ENCODE measurements at places on chromosomes 16 and 17. TPM values are rescaled to one million over a fixed set of nuclear protein-coding genes. Genes with fewer than 3 reads are reported as not detected.
A peak's percentile ranks its signal among the peaks of the same experiment; 100 is the strongest.

Gene WDR45B
- 98.7 TPM for polyA plus RNA-seq

Gene ITGAD
- polyA plus RNA-seq: 0.46 TPM

GRCh38 chr16:75074920-75075687, 41.5 kb downstream of the LDHD start:
- no peak for DNase-seq

DNA sequence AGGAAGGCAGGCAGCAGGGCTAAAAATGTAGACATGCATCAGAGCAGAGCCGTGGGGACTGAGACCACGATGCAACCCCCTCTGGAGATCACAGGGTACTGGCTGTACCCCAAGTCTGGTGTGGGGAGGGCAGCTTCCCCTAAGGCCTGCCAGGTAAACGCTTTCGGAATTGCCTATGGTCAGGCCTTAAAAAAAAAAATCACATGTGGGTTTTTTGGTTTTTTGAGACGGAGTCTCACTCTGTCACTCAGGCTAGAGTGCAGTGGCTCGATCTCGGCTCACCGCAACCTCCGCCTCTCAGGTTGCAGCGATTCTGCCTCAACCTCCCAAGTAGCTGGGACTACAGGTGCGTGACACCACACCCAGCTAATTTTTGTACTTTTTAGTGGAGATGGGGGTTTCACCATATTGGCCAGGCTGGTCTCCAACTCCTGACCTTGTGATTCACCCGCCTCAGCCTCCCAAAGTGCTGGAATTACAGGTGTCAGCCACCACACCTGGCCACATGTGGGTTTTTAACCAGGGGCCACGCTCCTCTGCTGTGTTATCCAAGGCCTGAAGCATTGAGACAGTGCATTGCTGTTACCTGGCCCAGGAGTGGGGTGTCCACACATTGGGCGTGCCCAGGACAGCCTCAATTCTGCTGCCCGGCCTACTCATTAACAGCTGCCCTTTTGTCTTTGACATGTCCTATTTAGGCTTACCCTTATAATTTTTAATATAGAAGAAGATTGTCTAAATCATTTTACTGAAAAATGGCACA, 50.4 kb downstream of the LITAF start:
- no peak for DNase-seq

DNA sequence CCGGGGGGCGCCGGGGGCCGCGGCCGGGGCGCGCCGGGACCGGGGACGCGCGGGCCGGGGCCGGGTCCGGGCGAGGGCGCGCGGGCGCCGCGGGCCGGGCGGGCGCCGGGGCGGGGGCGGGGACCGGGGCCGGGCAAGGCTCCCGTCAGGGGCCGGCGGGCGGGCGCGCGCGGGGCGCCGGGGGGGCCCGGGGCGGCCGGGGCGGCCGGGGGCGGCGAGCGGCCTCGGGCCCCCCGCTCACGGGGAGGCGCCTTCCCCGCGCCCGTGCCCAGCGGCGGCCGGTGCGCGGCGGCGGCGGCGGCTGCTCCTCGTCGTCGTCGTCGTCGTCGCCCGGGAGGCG, 563 bp downstream of the ZCCHC14 start:
- DNase-seq: no peak

GRCh38 chr16:89048090-89048725, 45.4 kb upstream of the ACSF3 start:
- no peak for DNase-seq

- no peak for DNase-seq
Measured at GRCh38 chr17:42529061-42529460, 7.0 kb upstream of the NAGLU start.

DNA sequence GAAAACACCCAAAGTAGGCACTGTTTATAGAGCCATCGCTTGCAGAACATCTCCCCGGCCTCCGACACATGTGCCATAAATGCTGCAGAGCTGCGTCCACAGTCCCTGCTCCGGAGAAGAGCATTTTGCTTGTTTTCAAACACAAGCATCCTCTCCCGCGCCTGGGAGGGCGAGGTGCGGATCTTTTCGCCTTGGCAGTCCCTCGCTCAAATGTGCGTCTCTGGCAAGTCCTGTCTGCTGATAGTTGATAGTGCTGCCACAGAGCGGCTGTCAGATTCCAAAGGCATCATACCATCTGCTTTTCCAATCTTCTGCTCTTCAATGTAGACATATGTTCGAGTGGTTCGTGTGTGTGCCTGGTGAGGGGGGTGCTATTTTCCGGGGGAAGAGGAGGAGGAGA, 603.7 kb downstream of the MAF start:
- DNase-seq: no peak

GRCh38 chr17:29505836-29506235, 61.0 kb downstream of the ABHD15 start:
- DNase-seq: no peak

GRCh38 chr16:26756633-26757032, 310.1 kb upstream of the C16orf82 start:
- no peak for DNase-seq

- no peak for DNase-seq
Measured at GRCh38 chr16:69860233-69861231, 90.6 kb upstream of the CLEC18A start.

DNA sequence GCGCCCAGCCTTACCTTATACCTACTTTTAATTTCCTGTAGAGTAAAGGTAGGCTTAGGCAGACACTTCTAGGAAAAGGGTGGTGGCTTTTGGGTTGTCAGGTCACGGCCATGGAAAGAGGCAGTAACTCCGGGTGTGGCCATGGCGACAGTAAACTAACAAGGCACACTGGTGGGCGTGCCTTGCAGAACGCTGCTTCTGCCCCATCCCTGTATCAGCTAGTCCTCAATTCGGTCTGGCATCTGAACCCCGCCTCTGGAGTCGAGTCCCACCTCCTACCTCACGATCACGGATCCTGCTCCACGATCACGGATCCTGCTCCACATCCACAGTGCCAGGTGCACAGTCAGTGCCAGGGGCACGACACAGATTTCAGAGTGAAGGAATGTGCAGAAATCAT, 5.6 kb downstream of the ADCY9 start:
- DNase-seq: no peak

DNA sequence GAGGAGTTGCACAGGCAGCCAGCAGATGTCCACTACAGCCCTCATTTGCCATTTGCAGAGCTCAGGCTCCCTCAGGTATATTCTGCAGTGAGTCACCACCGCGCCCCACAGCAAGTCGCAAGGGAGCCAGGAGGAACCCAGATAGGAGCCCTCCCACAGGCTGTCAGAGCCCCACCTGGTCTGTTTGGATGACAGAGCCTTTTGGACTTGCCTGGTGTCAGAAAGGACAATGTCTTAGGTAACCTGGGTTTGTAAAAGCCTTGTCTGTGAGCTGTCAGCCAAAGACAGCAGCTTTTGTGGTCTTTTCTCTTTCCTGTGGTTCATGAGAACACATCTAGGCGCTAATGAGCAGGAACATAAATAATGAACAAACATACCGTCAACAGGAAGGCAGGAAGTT, 70.9 kb downstream of the GNAO1 start:
- no peak for DNase-seq

GRCh38 chr17:40558300-40558889, 6.9 kb downstream of the CCR7 start:
- DNase-seq: no peak

- DNase-seq: peak; percentile 88
Measured at GRCh38 chr17:3667366-3668278, 756 bp downstream of the TAX1BP3 start.

DNA sequence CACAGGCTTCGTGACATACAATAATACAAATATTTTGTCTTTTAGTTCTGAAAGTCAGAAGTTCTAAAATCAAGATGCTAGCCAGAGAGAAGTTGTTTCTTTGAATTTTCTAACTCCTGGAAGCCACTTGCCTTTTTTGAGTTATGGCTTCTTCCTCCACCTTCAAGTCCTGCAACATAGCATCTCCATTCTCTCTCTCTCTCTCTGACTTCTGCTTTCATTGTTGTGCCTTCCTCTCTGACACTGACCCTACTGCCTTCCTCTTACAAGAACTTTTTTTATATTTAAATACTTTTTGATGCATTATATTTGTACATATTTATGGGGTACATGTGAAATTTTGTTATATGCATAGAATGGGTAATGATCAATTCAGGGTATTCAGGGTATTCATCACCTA, 205.9 kb downstream of the MAP2K6 start:
- DNase-seq: no peak
